ENCODE measurements at places on chromosomes 7 and 10.

GRCh38 chr7:155610633-155611193 lies 33.7 kb upstream of the RBM33 start:
- DNase-seq: no peak

DNA sequence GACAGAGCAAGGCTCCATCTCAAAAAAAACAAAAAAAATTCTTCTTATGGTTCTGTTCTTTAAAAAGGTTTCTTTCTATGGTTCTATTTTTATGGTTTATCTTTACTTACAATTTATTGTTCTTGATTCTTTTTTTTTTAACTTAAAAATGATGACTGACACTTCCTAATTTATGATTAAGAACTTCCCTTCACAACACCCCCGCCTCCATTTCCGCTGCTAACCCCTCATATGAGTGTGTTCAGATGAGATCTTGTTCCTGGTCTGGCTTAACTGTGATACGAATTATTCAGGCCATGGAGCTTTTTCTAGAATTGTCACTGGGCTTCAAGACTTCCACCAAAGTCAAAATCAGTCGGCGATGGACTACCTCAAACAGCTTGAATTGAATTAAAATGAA lies 33.9 kb downstream of the PTER start:
- DNase-seq: no peak

- DNase-seq: no peak
Measured at GRCh38 chr10:17781856-17782255, 27.3 kb upstream of the MRC1 start.

- DNase-seq: no peak
Measured at GRCh38 chr10:16544099-16544498, 22.4 kb upstream of the C1QL3 start.

GRCh38 chr10:35447693-35448407 lies 111.5 kb downstream of the CCNY start:
- no peak for DNase-seq

GRCh38 chr10:89419548-89419947 lies 5.2 kb downstream of the IFIT5 start:
- DNase-seq: no peak

- DNase-seq: no peak
Measured at GRCh38 chr10:80416479-80417098, 8.2 kb downstream of the PRXL2A start.

DNA sequence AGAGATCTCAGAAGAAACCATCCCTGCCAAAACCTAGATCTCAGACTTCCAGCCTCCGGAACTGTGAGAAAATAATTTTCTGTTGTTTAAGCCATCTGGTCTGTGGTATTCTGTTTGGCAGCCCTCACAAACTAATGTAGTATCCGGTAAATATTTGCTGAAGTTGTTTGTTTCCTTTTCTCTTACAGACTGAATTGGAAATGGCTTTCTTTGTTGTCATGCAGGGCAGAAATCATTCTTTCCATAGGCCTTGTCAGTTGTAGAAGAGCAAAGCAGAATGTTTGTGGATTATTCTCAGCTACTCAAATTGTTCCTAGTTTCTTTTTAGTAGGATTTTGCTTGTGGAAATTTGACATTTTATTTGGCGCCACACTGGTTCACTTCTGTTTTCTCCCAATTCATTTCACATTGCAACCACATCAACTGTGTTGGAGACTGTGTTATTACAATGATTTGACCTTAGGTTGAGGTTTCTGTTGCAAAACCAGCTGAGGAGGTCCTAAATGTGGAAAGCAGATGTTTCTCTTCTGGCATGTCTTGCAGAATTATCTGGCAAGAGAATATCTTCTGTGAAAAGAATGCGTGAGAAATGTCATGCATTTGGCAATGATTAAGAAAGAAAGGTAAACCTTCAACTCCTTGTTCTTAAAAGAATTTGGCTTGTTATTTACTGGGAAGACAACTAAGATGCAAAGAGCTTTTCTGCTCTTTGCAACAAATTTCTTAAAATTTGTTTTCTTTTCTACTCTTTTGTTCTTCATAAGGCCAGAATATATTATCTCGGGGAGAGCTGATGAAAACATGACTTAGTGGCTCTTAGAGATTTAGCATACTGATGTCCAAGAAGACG lies 25.8 kb downstream of the ACTA2 start:
- no peak for DNase-seq

- DNase-seq: no peak
Measured at GRCh38 chr10:103197174-103197573, 4.1 kb upstream of the NT5C2 start.

DNA sequence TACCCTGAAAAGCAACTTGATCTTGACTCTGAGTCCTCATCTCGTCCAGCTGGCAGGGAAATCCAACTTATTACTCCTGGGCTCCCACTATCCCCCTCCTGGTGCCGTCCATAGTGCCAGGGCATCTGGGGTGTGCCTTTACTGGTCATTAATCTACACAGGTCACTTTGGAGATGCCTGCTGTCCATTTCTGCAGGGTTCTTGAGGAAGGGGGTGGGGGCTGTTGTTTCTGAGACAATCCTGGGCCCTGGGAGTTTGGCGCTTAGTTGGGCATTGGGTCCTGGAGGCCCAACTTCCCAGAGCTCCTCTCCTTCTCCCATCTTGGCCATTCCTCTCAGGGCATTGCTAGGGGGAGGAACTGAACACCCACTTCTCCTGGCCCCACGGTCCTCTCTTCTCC lies 6.0 kb upstream of the TACR2 start:
- no peak for DNase-seq

DNA sequence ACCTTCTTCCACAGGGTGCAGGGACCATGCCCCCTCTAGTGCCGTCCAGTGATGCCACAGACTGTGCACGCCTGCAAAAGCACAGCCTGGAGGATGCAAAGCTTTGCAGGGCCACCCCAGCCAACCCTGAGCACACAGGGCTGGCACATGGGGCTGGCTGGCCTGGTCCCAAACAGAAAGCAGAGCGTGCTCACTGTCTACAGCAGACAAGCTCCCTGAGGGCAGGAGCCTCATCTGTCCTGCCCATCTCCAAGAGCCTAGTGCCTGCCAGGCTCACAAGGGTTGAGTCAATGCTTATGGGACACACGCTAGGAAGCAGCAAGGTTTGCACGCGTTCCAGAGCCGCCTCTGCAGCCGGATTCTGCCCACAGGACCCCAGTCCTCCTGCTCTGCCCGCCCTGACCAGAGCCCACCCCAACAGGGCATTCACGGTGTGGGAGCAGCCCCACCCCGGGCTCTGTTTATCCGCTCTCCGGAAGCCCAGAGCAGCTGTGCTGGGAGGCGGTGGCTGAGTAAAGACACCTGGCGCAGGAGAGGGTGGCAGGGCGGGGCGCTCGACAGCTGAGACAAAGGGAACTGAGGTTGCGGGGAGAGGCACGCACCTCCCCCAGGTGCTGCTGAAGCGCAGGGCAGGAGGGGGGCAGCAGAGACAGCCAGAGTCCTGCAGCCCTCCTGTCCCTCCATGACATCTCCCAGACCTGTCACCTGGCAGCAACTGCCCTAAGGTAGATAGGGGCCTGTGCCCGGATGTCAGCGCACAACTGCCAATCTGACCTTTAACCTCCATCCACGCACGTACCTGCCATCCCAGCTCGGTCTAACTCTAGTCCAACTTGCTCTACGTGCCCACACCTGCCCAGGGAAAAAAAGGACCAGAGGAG lies 4.3 kb downstream of the KCNH2 start:
- DNase-seq: peak; percentile 36

- no peak for DNase-seq
Measured at GRCh38 chr10:53786236-53786900, 1013.8 kb upstream of the MBL2 start.

- no peak for DNase-seq
Measured at GRCh38 chr7:134182078-134182477, 54.9 kb downstream of the LRGUK start.
